ENCODE measurements at places on chromosomes 1 and 21.

- DNase-seq, result no peak
Observed at GRCh38 chr1:169618367-169618766, 11.6 kb downstream of the SELP start.

GRCh38 chr1:69702085-69702484 lies 134.4 kb downstream of the LRRC7 start:
- DNase-seq, result no peak

- DNase-seq, result no peak
Observed at GRCh38 chr1:84037758-84038611, 39.1 kb upstream of the TTLL7 start.

DNA sequence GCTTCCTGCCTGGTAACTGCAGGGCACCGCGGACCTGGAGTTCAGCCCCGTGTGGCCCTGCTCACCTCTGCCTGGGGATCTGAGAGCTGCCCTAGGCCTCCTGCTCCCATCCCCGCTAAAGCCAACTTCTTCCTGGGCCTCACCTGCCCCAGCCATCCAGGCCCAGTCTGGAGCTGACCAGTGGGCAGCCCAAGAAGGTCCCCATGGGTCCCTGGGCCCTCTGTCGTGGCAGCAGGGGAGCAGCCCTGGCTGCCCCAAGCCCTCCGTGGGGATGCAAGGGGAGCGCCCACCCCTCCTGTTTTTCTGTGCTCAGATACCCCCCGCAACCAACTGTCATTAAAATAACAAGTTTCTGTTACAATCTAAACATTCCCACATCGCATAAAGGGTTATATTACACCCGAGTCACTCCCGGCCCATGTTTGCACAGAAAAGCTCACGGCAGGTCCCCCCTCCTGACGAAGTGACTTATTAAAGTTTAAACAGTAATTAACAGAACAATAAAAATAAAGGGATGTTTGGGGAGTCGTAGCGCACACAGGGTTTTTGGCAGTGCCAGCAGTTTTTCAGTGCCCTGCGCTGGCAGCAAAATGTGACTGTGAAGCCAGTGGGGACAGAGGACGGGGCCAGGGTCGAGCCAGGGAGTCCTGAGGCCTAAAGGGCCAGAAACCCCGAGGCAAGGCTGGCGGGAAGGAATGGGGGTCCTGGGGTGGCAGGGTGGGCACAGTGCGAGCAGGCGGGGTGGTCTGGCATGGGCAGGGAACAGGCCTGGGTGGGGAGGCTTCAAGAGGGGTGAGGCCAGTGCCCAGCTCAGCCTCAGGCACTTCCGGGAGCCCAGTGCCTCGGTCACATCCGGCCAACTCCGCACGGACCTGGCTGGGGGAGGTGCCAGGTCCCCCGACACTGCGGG lies 121.5 kb downstream of the CASZ1 start:
- DNase-seq, result no peak

- DNase-seq, result no peak
Observed at GRCh38 chr1:224619209-224619608, 3.1 kb downstream of the CNIH3 start.

DNA sequence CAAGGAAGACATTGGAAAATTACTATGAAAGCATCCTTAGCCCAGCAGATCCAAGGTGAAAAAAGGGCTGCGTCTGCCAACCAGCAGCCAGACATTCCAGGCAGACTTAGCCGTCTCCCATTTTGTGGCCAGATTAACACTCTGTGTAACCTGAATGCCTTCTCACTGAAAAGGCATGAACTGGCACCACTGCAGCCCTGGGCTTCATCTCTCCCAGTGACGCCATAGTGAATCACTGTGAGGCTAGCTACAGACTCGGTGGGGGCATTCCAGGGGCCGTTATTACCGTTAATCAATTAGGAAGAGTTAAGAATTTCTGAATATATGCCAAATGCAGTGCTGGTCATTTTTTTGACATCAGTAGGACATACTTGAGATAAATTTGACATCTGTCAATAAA lies 627.4 kb downstream of the LMO4 start:
- DNase-seq, result no peak

DNA sequence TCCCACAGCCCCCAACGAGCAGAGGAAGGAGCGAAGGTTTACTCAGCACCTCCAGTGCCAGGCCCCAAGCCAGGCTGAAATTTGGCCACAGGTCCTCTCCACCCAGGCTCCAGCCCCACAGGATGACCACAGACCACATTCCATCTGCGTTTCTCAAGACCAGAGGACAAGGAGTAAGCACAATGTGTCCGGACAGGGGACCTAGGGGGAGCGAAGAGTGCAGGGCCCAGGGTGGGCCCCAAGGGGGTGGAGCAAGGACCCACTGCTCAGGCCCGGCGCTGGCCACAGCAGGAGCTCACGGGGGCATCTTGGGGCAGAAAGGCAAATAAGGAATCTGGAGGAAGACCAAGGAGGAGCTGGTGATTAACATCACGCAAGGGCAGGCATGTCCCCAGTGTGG lies 100.5 kb downstream of the NPHP4 start:
- DNase-seq, result no peak

GRCh38 chr1:210292231-210292871 lies 36.4 kb upstream of the HHAT start:
- DNase-seq, result peak; percentile 35

GRCh38 chr1:54857746-54858561 lies 29.0 kb downstream of the DHCR24 start:
- DNase-seq, result no peak

DNA sequence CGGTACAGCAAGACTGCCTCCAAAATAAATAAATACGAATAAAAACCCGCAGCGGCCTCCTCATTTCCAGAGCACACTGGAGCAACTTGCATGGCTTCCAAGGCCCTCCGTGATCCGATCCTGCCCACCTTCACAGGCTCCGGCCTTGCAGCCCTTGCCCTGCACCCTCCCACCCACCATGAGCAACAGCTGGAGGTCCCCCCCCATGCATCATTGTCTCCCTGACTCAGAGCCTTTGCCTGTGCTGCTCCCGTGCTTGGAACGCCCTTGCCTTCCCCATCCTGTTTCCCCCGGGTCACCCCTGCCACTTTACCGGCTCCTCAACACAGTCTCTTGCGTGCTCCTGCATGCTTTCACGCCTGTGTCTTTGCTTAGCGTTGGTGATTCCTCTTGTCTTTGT lies 71.0 kb upstream of the ANGPTL1 start:
- no peak for DNase-seq

DNA sequence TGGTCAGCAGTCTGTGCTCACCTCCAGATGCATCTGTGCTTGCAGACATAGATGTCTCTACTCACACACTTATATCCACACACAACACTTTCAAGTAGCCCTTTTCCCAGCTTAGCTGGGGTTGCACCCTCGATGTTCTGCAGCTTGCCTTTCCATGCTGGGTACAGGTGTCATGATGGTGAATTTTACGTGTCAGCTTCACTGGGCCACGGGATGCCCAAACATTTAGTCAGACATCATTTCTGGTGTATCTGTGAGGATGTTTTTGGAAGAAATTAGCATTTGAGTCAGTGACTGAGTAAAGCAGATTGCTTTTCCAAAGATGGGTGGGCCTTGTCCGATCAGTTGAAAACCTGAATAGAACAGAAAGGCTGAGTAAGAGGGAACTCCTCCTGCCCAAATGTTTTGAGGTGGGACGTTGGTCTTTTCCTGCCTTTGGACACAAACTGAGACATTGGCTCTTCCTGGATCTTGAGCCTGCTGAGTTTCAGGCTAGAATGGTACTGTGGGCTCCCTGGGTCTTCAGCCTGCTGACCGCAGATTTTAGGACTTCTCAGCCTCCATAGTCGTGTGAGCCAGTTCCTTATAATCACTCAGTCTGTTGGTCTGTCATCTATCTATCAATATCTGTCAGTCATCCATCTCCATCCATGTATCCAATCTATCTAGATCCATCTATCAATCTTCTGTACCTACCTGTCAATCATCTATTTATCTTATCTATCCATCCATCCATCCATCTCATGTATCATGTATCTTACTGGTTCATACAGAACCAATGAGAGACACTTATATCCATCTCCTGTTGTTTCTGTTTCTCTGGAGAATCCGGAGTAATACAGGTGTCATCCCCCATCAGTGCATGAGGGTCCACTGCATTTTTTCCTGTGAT lies 12.7 kb upstream of the OBSCN start:
- no peak for DNase-seq

- DNase-seq, result peak; percentile 61
Observed at GRCh38 chr21:44013380-44014088, 1.4 kb downstream of the TRAPPC10 start.

DNA sequence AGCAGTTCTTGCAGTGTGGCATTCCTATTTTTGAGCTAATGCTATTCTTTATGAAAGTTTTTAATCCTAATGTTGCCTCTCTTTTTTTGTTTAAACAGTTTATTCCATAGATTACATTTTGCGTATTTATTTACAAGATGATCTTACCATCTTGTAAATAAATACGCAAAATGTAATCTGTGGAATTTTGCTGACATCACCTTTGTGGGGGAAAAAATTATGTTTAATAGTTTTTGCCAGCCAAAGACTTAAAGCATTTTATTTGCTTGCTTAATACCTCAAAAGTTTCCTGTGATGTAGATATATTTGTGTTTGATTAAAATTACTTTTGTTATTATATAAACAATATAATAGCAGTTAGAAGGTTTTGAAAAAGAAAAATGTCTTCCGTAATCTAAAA lies 15.3 kb downstream of the CDC7 start:
- no peak for DNase-seq

GRCh38 chr21:32772281-32773047 lies 909 bp upstream of the PAXBP1 start:
- DNase-seq, result peak; percentile 70

DNA sequence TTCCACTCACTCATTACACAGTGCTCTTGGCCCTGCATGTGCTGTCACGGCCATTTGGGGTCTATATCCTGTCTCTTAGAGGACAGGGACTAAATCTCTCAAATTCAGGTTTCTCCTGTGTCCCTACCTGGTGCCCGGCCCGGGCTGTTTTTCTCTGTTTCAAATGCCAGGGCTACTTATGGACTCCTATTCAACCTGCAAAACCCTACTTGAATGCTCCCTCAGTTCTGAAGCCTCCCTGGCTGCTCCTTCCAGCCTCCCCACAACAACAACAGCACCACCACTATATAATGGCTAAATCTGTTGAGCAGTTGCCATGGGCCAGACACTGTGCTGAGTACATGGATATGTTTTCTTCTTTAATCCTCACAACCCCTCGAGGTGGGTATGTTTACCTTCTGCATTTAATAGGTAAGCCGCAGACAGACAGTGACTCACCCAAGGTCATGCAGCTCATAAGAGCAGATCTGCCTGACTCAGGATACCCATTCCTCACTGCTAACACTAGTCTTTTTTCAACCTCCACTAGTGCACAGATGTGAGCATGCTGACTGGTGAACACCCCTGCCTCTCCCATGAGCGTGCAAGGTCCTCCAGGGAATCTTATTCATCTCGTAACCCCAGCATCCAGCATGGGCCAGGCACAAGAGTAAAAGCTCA lies 29.9 kb downstream of the DHRS3 start:
- DNase-seq, result peak; percentile 31

DNA sequence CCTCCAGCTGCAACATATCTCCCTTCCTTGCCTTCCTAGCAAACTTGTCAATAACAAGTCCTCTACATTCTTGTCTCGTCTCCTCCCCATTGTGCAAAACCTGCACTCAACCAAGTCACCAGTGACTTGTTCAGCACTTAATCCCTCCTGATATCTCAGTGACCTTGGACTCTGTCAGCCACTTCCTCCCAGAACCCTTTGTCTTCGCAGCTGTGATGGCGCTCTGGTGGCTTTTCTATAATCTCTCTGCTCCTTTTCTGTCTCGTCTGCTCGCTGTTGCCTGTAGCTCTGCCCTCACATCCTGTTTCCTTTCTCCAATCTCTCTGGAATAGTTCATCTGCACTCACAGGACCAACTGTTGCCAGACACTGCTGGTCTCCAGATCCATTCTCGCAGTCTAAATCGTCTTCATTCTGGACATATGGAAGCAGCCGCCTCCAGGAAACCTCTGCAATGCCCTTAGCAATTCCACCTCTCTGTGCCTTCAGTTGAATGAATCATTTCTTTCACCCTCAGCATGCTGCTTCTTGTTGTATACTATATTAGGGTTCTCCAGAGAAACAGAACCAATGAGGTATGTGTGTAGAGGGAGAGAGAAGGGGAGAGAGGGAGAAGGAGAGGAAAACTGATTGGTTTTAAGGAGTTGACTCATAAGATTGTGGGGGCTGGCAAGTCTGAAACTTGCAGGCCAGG lies 17.4 kb upstream of the IFNAR2 start:
- DNase-seq, result peak; percentile 62

DNA sequence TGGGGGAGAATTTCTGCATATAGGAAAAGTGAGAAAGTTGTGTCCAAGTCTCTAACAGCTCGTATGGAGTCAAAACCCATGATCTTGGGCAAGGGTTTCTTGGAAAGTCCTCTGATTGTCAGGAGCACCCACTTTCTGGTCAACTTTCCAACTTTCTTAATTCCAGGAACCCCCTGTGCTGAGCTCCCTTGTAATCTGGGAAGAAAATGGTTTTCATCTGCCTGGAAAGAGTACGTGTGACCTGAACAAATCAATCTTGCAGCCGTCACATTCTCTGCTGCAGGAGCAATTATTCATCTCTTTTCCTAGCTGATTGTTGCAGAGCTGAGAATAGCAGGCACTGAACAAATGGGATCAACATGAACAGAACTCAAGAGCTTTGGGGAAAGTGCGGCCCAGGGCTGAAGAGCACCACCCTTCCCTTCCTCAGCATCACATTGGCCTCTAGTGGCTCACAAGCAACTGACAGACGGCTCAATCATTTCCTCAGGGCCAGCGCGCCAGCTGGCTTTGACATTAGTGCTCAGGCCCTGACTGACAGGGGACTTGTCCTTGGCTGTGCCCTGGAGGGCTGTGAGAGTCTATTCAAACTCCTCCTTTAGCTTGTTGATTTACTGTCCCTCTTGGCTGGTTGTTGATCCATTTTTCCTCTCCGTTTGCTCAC lies 295.2 kb downstream of the HLX start:
- no peak for DNase-seq

DNA sequence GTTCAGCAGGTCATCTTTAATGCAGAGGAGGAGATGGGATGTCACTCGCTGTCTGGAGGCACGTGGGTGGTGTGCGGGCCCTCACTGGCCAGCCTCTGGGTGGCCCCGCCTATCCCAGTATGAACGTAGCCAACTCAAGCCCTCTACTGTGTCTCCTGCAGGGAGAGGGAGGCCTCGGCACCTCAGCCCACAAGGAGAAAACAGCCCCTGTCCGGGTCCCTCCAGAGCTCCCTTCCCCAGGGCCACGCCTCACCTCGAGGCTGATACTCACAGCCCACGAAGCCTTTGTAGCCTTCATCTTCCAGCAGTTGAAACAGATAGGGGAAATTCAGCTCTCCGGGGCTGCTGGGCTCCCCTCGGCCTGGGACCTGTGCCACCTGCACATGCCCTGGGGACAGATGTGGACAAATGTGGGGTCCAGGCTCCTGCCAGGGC lies 2.6 kb downstream of the HYI start:
- DNase-seq, result no peak

GRCh38 chr1:43286533-43286932 lies 1.2 kb upstream of the C1orf210 start:
- DNase-seq, result no peak

Measured in CD4-positive, alpha-beta T cell treated with Interleukin-17A for 4 hours (primary cell).